ENCODE measurements at places on chromosomes 2 and 18.

DNA sequence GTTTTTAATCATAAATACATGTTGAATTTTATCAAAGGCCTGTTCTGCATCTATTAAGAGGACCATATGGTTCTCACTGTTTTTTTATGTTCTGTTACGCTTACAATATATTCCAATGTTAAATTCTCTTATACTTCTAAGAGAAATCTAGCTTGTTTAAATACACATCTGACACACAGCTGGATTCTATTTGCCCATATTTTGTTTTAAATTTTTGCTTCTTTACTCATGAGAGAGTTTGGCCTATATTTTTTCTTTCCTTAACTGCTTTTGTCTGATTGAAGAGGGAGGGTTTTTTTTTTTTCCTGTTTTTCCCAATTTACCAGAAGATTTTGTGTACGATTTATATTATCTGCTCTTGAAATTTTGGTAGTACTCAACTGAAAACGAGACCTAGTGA, 34.9 kb downstream of the RNF144A start:
- DNase-seq = no peak

DNA sequence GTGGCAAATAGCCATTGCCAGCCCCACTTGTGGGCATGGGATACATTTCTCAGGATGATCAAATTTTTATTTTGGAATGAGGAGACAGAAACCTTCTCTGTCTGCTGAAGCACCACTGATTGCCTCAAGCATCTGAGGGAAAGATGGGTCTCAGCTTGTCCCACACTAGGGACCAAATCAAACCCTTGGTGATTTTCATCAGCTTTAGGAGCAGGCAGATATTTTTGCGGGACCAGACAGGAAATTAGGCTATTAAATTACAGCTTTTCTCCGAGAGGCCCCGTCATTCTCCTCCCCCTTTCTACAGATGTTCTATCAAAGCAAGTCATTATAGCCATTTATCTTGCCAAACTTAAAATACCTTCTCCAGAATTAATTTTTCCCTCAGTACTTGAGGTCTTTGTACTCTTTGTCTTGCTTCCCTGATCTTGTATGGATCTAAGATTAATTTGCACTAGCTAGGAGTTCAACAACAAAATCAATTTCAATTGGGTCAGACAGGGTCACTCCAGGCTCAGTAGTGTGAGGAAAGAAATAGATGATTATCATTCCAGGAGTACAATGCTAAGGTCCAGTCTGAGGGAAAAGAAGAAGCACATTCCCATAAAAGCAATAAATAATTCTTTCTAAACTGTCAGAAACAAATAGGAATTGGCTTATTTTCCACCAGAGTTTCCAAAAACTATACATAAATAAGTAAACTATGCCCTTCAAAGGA, 818.1 kb upstream of the SOX11 start:
- no peak for DNase-seq

GRCh38 chr2:172084645-172085459, 455 bp upstream of the DLX1 start:
- peak; percentile 90 for DNase-seq

GRCh38 chr2:101152272-101153076, 1.3 kb upstream of the TBC1D8 start:
- DNase-seq = no peak

DNA sequence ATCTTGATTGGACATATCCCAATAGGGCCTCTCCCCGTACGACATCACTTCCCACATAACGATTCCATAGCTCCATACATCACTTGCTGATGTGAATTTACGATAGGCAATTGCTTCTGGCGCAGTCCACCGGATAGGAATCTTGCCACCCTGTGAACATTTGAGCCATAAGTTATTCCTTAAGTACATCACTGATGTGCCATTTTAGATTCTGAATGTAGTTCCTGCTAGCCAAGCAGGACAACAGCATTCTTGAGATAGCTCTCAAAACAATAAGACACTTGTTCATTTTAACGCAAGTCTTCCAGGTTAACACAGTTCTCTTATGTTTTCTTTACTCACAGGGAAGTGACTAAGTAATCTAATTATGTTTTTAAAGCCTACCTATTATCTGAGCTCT, 138.0 kb downstream of the EPHA4 start:
- DNase-seq = no peak

Measured in D341Med (cell line).